ENCODE measurements at places on chromosomes 5 and 9.

DNA sequence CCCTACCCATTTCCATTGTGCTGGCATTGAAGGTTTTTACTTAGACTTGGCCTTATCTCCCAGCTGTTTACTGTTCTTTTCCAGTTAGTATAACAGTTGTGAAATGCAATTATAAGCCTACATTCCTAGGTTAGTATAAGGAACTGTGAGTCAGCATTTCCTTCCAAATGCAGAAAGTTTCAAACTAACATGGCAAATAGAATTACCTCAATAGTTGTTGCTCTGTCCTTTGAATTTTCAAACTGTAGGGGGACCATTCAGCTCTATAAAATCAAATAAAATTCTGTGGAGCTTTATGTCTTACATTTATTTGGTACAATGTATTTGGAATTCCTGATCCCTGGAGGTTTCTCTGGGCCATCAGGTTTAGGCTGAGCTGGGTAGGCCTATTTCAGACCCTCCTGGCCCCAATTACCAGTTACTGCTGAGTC lies 47.2 kb downstream of the ARHGEF28 start:
- no peak for DNase-seq

GRCh38 chr9:83598487-83598886 lies 24.5 kb upstream of the IDNK start:
- DNase-seq, result no peak

- DNase-seq, result no peak
Observed at GRCh38 chr9:80020530-80020929, 448.8 kb downstream of the TLE4 start.

DNA sequence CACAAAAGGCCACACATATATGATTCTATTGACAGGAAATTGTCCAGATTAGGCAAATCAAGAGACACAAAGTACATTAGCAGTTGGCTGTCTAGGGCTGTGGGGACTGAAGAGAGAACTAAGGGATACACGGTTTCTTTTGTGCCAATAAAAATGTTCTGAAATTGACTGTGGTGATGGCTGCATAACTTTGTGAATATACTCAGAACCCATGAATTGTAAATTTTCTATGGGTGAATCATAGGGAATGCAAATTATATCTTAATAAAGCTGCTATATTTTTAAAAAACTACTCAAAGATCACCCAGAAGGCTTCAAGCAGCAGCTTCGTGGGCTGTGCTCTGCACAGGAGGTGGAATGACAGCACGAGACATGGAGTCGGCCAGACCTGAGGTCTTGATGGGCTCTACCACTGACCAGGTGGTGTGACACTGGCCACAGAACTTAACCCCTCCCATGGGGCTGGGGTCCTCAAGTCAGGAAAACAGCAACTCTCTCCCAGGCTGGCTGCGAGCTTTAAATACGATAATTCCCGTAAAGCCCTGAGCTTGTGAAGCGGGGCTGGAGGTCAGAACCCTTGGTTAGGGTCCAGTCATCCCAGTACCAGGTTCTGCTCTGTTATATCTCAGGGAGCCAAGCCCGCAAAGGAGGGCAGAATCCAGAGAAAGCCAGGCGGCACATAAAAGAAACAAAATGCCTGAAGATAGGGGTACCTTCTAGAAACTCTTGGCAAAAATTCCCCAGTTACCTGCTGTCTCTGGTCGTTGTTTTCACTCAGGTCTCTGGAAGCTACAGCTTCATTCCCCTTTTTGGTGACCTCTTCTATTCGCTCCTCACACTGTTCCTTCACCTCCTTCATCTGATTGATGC lies 59.1 kb downstream of the GOLM1 start:
- DNase-seq, result no peak

- no peak for DNase-seq
Observed at GRCh38 chr9:89642789-89643188, 38.0 kb downstream of the GADD45G start.

DNA sequence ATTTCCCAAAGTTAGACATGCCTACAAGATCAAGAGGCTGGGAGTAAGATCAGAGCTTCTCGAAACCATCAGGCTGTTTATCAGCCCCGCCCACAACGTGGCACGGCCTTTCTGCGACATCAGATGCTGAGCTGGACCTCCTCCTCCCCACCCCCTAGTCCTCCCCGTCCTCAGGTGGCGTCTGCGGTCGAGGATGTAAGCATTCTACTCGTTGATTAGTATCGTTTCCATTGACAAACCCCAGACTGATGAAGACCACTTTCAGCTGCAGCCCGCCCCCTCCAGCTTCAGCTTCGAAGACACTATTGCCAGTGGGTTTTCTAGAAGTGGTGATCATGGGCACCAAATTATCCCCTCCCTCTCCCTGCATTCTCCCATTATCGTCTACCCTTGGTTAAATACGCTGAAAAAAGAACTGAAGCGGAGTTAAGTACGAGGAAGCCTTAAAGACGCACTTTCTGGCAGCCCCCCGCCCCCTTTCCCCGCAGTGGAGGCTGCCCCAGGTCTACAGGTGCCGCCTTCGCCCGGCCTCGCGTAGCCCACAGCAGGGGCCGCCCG lies 1.1 kb downstream of the PPIC start:
- DNase-seq, result no peak

- no peak for DNase-seq
Observed at GRCh38 chr9:134660407-134660806, 18.8 kb downstream of the COL5A1 start.

GRCh38 chr5:64183956-64184355 lies 18.3 kb downstream of the RNF180 start:
- DNase-seq, result no peak

DNA sequence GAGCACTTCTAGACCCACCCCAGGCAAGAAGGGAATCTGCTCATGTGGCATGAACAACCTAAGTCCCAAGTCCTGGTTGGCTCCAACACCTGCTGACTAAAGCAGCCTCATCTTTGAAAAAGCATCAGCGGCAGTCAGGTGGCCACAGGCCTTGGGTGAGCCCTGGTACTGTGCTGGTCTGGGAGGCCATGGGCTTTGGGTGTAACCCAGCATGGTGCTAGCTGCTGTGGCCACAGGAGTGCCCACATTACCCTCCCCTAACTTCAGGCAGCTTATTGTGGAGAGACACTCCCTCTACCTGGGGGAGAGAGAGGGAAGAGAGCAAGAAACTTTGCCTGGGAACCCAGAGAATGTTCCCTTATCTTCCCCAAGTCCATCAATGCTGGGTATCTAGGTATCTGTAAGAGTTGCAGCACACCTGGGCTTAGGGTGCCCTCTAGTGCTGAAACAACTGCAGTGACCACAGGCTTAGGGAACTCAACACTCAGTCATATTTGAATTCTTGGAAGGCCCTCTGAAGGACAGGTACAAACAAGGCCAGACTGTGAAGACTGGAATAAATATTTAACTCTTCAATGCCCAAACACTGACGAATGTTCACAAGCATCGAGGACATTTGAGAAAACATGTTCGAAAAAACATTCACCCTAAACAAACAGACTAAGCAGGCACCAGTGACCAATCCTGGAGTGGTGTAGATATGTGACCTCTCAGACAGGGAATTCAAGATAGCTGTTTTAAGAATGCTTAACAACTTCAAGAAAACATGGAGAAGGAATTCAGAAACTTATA lies 69.9 kb upstream of the OR2K2 start:
- DNase-seq, result peak; percentile 32

- no peak for DNase-seq
Observed at GRCh38 chr9:20033511-20033910, 244.7 kb upstream of the SLC24A2 start.

Data from LoVo (cell line).